Caudate nucleus (tissue), 63 donors: ENCODE measurements at places on chromosomes 4 and X.

- no peak for DNase-seq
Measured at GRCh38 chr4:75555294-75556164, at the start of gene ODAPH. ODAPH (plus strand) TSS chr4:75556066; CDS start chr4:75556083, 17 bp downstream.

GRCh38 chrX:138775517-138775916 lies 64.0 kb upstream of the FGF13 start:
- no peak for DNase-seq

GRCh38 chr4:133465022-133465421 lies 315.9 kb downstream of the PCDH10 start:
- DNase-seq, result no peak

DNA sequence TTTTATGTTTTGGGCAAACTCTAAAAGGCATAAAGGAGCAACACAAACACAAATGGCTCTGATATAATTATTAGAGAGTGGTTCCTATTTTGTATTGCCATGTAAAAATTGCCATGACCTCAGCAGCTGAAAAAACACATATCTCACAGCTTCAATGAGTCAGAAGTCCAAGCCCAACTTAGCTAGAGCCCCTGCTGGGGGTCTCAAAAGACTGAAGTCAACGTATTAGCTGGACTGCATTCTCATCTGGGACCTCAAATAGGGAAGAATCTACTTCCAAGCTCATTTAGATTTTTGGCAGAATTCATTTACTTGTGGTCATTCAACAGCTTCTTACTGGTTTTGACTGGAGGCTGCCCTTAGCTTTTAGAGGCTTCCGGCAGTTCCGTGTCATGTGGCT lies 47.4 kb downstream of the FREM3 start:
- no peak for DNase-seq

DNA sequence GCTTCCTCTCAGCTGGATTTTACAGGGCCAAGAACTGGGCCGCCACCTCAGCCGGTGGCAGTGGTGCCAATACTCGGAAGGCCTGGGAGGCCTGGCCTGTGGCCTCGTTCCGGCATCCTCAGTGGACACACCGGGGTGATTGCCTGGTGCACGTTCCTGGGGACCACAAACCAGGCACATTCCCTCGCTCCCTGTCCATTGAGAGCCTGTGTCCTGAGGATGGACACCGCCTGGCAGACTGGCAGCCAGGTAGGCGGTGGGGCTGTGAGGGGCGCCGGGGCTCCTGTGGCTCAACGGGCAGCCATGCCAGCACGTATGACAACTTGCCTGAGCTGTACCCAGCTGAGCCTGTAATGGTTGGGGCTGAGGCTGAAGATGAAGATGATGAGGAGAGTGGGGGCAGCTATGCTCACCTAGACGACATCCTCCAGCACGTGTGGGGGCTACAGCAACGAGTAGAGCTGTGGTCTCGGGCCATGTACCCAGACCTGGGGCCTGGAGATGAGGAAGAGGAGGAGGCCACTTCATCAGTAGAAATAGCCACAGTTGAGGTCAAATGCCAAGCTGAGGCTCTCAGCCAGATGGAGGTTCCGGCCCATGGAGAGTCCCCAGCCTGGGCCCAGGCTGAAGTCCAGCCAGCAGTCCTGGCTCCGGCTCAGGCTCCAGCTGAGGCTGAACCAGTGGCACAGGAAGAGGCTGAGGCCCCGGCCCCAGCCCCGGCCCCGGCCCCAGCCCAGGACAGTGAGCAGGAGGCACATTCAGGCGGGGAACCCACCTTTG lies 70.4 kb downstream of the STARD8 start:
- DNase-seq, result no peak

DNA sequence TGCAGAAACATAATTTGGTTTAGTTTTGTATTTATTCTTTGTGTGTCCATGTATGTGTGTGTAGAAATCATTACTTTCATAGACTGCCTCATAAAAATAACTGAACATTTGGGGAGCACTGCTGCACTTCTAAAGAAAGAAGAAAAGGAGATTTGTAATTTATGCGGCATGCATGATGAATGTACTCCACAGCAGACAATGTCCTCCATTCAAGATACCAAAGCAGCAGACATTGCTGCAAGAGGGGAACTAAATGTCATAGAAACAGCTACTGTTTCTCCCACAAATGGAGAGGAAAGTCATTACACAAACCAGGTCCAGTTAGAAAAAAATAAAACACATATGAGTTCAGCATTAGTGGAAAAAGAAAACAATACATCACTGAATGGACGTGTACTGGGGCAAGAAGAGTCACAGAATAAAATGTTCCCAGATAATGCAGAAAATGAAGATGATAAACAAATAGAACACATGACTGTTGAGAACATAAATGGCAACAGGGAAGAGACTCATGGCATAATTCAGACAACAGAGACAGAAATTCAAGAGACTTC lies 2.6 kb downstream of the DTHD1 start:
- DNase-seq, result no peak

DNA sequence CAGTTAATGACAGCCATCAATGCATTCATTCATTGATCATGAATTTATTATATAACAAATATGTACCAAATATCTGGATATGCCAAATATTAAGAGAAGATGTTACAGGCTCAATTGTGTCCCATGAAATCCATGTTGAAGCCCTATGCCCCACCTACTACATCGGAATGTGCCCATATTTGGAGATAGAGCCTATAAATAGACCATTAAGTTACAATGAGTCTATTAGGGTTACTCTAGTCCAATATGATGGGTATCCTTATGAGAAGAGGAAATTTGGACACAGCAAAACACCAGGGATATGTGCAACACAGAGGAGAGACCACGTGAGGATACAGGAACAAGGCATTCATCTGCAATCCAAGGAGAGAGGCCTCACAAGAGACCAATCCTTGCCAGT lies 634.5 kb downstream of the DMD start:
- DNase-seq, result no peak

GRCh38 chr4:69092980-69093568 lies 3.2 kb upstream of the UGT2B7 start:
- DNase-seq, result no peak

- DNase-seq, result no peak
Measured at GRCh38 chr4:125547836-125548235, 233.1 kb downstream of the FAT4 start.

- no peak for DNase-seq
Measured at GRCh38 chr4:187309456-187309855, 585.8 kb upstream of the FAT1 start.

GRCh38 chr4:26531491-26532116 lies 41.3 kb upstream of the CCKAR start:
- no peak for DNase-seq
